Large intestine (tissue), 12 donors: ENCODE measurements at places on chromosomes 5 and 9. TPM values are rescaled to one million over a fixed set of nuclear protein-coding genes. Genes with fewer than 3 reads are reported as not detected.

- no peak for DNase-seq
Observed at GRCh38 chr9:120692901-120693699, 21.2 kb downstream of the MEGF9 start.

DNA sequence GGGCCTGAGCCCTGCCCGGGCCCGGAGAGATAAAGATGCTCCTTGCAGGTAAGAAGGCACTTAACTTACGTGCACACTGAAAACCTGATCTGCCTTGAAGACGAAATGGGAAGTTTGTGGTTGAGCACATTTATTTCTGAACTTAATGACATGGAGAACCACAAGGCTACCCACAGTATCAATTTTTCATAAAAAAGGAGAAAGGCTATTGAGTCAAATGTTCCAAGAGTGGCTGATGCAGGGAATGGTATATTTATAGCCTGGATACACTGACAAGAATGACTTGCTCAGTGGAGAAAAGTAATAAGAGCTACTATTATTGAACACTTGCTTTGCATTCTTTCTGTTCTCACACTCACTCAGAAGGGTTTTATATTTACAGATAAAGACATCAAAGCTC, 419.3 kb downstream of the ACTL7B start:
- no peak for DNase-seq

GRCh38 chr5:56011835-56012234, 17.1 kb upstream of the IL6ST start:
- DNase-seq = no peak

DNA sequence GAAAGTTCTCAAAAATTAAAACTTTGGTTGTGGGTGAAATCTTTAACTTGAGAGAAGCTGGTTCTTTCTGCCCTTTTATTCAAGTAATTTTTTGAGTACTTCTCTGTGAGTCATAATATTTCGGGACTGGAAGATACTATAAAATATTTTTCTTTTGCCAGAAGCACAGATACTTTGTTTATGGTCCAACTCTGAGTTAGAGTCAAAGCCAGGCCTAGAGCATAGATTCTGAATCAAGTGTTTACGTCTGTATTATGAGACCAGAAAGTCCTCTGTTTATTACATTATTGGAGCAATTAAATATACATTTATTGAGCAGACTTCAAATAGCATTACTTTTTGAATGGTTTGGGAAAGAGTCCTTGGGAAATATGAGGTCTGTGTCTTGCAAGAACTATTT, 187.9 kb downstream of the FER start:
- DNase-seq = no peak

The FCN2 gene
- 0.04 TPM for polyA plus RNA-seq

The UBE2QL1 gene
- polyA plus RNA-seq = 0.81 TPM

The FOXD4L5 gene
- 0.09 TPM for polyA plus RNA-seq

The ALDOB gene
- 1,562 TPM for polyA plus RNA-seq
